ENCODE measurements at places on chromosomes 13 and 19. TPM values are rescaled to one million over a fixed set of nuclear protein-coding genes. Genes with fewer than 3 reads are reported as not detected.

Gene TRAPPC5
- 107 TPM for total RNA-seq

GRCh38 chr19:32615569-32615968, 34.6 kb downstream of the PDCD5 start:
- peaks cover 39% of the 10 kb centered on the region for H3K36me3 ChIP-seq
- no peak overlapping the region for H3K4me3 ChIP-seq
- no peak overlapping the region for H3K27ac ChIP-seq
- DNase-seq, result no peak
- H3K4me1 ChIP-seq, result no peaks in the 10 kb centered on the region
- no peaks in the 10 kb centered on the region for H3K27me3 ChIP-seq

Gene KLK4
- not detected for total RNA-seq

DNA sequence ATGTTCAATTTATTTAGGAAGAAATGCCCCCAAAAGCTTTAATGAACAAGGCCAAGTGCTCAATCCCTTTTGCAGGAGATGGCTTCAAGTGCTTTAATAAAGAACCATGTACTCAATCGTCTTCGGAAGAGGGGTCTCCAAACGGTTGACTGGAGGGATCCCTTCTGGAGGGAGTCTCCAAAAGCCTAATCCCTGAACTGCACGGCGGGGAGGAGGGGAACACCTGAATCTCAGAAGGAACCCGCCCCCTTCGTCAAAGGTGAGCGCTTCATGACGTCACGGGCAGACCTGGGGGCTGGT, 505 bp downstream of the PAF1 start:
- H3K4me1 ChIP-seq, result peaks cover 18% of the 10 kb centered on the region
- no peaks in the 10 kb centered on the region for H3K27me3 ChIP-seq
- H3K36me3 ChIP-seq, result peaks cover 15% of the 10 kb centered on the region
- H3K27ac ChIP-seq, result peak overlapping the region; percentile 97
- DNase-seq, result no peak

DNA sequence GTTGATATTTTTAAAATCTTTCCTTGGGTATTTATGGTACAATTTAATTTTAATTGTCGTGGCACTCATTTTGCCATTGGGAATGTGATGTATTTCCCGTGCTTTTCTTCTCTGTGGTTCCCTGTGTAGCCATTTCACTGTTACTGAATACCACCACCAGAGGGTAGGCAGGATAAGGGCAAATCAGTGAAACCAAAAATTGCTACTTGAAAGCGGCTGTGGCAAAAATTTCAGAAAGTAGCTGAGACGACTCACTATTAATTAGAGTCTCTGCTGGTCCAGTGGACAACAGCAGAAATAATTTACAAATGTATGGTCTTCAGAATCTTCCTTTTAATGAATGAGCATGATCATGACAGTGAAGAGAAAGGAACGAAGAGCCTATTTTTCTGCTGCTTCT, 34.4 kb upstream of the MIR17HG start:
- no peaks in the 10 kb centered on the region for H3K36me3 ChIP-seq
- no peaks in the 10 kb centered on the region for H3K27me3 ChIP-seq
- H3K4me1 ChIP-seq, result no peaks in the 10 kb centered on the region

Gene ZNF793
- total RNA-seq, result 13.6 TPM

Gene ZNF208
- total RNA-seq, result not detected

- peaks cover 28% of the 10 kb centered on the region for H3K4me1 ChIP-seq
- H3K27me3 ChIP-seq, result peaks cover 3% of the 10 kb centered on the region
- DNase-seq, result no peak
- H3K27ac ChIP-seq, result peak within 1 kb of the TSS; percentile 97
- peak within 1 kb of the TSS; percentile 95 for H3K4me3 ChIP-seq
Observed at GRCh38 chr19:36115453-36116343, at the start of gene TBCB. TSS of gene TBCB (plus strand) at chr19:36115468. CDS start at chr19:36115561, 93 bp downstream.

GRCh38 chr13:90321281-90321931, 1026.1 kb upstream of the MIR17HG start:
- no peak for DNase-seq
- no peaks in the 10 kb centered on the region for H3K36me3 ChIP-seq
- H3K4me1 ChIP-seq, result peaks cover 10% of the 10 kb centered on the region
- H3K27ac ChIP-seq, result no peak overlapping the region
- H3K4me3 ChIP-seq, result no peak overlapping the region

Gene ZNF563
- 2.6 TPM for total RNA-seq

Gene SRRM5
- 0.56 TPM for total RNA-seq

GRCh38 chr13:75725736-75726135, 89.6 kb downstream of the LMO7 start:
- peak overlapping the region; percentile 52 for H3K4me3 ChIP-seq
- H3K27ac ChIP-seq, result peak overlapping the region; percentile 97
- H3K27me3 ChIP-seq, result no peaks in the 10 kb centered on the region
- no peak for DNase-seq
- H3K36me3 ChIP-seq, result no peaks in the 10 kb centered on the region

Gene CILP2
- 0.74 TPM for total RNA-seq

- no peak overlapping the region for H3K4me3 ChIP-seq
- no peaks in the 10 kb centered on the region for H3K4me1 ChIP-seq
- DNase-seq, result no peak
Observed at GRCh38 chr13:26037302-26037701, 14.5 kb downstream of the SHISA2 start.

- H3K36me3 ChIP-seq, result no peaks in the 10 kb centered on the region
- DNase-seq, result no peak
- peak overlapping the region; percentile 55 for H3K4me3 ChIP-seq
- no peak overlapping the region for H3K27ac ChIP-seq
- H3K27me3 ChIP-seq, result peaks cover 16% of the 10 kb centered on the region
Observed at GRCh38 chr19:1318678-1319471, 33.2 kb downstream of the EFNA2 start.

Gene B3GNT3
- 22.6 TPM for total RNA-seq

- peak; percentile 58 for DNase-seq
- H3K4me3 ChIP-seq, result no peak overlapping the region
- H3K36me3 ChIP-seq, result no peaks in the 10 kb centered on the region
- H3K4me1 ChIP-seq, result no peaks in the 10 kb centered on the region
- H3K27me3 ChIP-seq, result peaks cover 3% of the 10 kb centered on the region
- no peak overlapping the region for H3K27ac ChIP-seq
Observed at GRCh38 chr13:26721251-26722121, 39.1 kb downstream of the GPR12 start.

GRCh38 chr13:114259374-114259773, 22.0 kb upstream of the UPF3A start:
- no peak overlapping the region for H3K27ac ChIP-seq
- no peaks in the 10 kb centered on the region for H3K4me1 ChIP-seq
- no peaks in the 10 kb centered on the region for H3K27me3 ChIP-seq

GRCh38 chr19:14476673-14477401, 1.7 kb upstream of the PTGER1 start:
- peak overlapping the region; percentile 64 for H3K4me3 ChIP-seq
- H3K27me3 ChIP-seq, result peaks cover 3% of the 10 kb centered on the region
- DNase-seq, result no peak
- H3K4me1 ChIP-seq, result peaks cover 17% of the 10 kb centered on the region
- H3K27ac ChIP-seq, result peak overlapping the region; percentile 93

Gene PLVAP
- total RNA-seq, result not detected

Gene HSPB6
- total RNA-seq, result 0.60 TPM

GRCh38 chr19:34732612-34733211, 1.3 kb upstream of the ZNF181 start:
- H3K27me3 ChIP-seq, result peaks cover 3% of the 10 kb centered on the region
- H3K4me1 ChIP-seq, result peaks cover 19% of the 10 kb centered on the region

- no peak for DNase-seq
- peaks cover 5% of the 10 kb centered on the region for H3K36me3 ChIP-seq
- no peaks in the 10 kb centered on the region for H3K27me3 ChIP-seq
- peak overlapping the region; percentile 86 for H3K27ac ChIP-seq
- peaks cover 20% of the 10 kb centered on the region for H3K4me1 ChIP-seq
- H3K4me3 ChIP-seq, result peak overlapping the region; percentile 92
Observed at GRCh38 chr19:35545855-35546381, 492 bp downstream of the TMEM147 start.

Gene SMG9
- 44.5 TPM for total RNA-seq

DNA sequence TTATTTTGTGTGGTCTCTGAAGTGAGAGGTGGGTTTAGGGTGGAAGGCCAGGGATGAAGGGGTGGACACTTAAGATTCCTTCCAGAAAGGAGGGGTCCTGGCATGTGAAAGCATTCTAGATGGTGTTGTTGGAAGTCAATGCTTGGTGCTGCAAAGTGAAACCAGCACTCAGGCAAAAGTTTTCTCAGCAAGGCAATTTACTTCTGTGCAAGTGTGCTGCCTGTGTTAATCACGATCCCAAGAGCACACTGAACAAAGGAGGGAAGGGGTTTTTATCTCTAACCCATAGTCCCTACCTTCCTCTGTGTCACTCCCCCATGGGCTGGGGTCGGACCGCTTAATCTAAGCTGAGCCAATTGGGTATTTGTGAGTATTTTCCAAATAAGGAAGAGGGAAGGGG, 1.3 kb downstream of the ZNF134 start:
- H3K36me3 ChIP-seq, result peaks cover 62% of the 10 kb centered on the region
- no peaks in the 10 kb centered on the region for H3K27me3 ChIP-seq
- H3K4me1 ChIP-seq, result peaks cover 8% of the 10 kb centered on the region
- H3K4me3 ChIP-seq, result peak overlapping the region; percentile 93

Gene SLC5A5
- 0.75 TPM for total RNA-seq

- H3K36me3 ChIP-seq, result peaks cover 11% of the 10 kb centered on the region
- no peak for DNase-seq
- H3K4me3 ChIP-seq, result no peak overlapping the region
- no peak overlapping the region for H3K27ac ChIP-seq
Observed at GRCh38 chr13:25248071-25248470, 39.2 kb downstream of the MTMR6 start.

- H3K4me3 ChIP-seq, result no peak overlapping the region
- H3K4me1 ChIP-seq, result no peaks in the 10 kb centered on the region
- H3K27me3 ChIP-seq, result peaks cover 46% of the 10 kb centered on the region
- H3K27ac ChIP-seq, result no peak overlapping the region
- no peaks in the 10 kb centered on the region for H3K36me3 ChIP-seq
- DNase-seq, result no peak
Observed at GRCh38 chr13:102567857-102568256, 28.9 kb upstream of the TPP2 start.

Measured in type B pancreatic cell (in vitro differentiated cells).